ENCODE measurements at places on chromosomes 7 and 10. TPM values are rescaled to one million over a fixed set of nuclear protein-coding genes. Genes with fewer than 3 reads are reported as not detected.

The POM121 gene
- total RNA-seq, result 16.2 TPM

The TMEM213 gene
- total RNA-seq, result not detected

DNA sequence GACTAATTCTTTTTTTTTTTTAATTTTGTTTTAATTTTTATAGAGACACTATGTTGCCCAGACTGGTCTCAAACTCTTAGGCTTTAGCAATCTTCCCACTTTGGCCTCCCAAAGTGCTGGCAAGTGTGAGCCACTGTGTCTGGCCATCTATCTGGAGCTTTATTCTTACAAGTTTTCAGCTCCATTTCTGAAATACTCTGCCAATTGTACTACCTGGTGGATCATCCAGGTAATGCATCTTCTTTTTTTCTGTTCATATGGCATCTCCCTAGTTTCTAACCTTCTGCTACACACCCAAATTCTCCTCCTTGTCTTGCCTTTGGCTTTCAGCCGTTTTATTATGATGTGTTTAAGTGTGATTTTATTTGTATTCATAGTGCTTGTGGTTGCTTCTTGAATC is 40.2 kb downstream of the ZNF365 start:
- DNase-seq, result no peak

The UCMA gene
- not detected for total RNA-seq

- DNase-seq, result no peak
Observed at GRCh38 chr7:81491573-81491972, 278.3 kb downstream of the HGF start.

The JCAD gene
- total RNA-seq, result 23.5 TPM

DNA sequence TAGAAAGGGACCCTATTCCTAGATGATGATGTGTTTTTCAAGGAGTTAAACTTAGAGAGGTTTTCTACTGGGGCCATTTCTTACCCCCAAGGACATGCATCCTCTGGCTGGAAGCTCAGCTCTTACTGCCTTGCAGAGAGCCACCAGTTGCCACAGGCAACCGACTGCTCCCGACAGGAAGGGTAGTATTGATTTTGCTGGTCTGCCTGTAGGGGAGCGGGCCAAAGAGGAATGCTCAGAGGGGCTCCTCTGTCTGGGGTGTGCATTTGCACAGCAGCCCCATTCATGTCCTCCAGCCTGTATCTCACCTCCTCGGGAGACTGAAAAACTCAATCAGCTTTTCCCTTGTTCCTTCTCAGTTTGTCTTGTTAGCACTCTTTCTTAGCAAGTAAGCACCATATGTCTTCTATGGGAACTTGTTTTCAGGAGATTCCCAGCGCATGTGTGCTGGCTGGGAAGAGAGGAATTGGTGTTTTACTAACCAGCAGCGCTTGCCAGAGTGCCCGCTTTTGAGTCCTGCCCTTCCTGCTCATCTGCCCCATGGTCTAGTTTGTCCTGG is 739.0 kb upstream of the GALNT17 start:
- no peak for DNase-seq

The DLX6 gene
- total RNA-seq, result not detected

- peak; percentile 29 for DNase-seq
Observed at GRCh38 chr7:42071372-42072261, 165.4 kb downstream of the GLI3 start.

GRCh38 chr7:117683430-117684175 is 189.6 kb downstream of the CTTNBP2 start:
- DNase-seq, result no peak

- no peak for DNase-seq
Observed at GRCh38 chr7:72077786-72078185, 334.4 kb downstream of the CALN1 start.

DNA sequence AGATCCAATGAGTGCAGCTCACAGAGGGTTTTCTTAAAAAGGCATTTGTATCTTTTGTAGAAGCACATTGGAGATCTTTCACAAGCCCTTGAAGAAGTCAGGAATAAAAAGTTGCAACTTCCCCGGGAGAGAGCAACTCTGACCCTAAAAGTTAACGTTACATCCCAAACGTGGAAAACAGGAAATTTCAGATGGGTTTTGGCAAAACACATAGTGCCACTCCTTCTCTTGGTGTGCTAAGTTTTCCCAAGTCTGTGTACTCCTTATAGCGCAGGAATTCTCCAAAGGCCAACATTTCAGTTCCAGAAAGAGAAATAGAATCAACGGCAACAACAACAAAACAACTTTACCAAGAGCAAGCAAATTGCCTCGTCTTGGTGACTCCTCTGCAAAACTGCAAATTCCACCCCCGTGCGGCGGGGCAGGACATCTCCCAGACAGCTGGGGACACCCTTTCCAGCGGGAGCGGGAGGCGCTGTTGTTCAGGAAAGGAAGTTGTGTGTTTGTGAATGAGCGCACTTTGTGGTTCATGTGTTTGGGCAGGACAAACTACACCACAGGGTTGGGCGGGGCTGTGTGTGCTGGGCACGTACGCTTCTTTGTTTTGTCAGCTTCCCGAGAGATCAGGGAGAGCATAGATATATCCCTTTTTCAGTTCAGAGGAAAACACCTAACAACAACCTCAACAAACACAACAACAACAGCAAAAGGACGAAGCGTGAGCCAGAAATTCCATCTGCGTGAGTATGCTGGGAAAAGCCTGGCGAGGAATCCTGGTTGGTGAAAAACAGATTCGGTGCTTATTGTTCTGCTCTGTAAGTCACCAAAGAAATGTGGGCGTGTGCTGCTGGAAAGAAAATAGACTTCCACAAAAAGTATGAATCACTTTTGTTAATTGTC is 294.7 kb upstream of the PITRM1 start:
- peak; percentile 55 for DNase-seq

GRCh38 chr7:130154501-130155317 is 50.5 kb downstream of the TMEM209 start:
- DNase-seq, result peak; percentile 83

The MYH16 gene
- not detected for total RNA-seq

The CALCR gene
- 0.08 TPM for total RNA-seq

The ABCB1 gene
- 456 TPM for total RNA-seq

GRCh38 chr10:86003201-86003621 is 363.4 kb downstream of the GRID1 start:
- peak; percentile 27 for DNase-seq

DNA sequence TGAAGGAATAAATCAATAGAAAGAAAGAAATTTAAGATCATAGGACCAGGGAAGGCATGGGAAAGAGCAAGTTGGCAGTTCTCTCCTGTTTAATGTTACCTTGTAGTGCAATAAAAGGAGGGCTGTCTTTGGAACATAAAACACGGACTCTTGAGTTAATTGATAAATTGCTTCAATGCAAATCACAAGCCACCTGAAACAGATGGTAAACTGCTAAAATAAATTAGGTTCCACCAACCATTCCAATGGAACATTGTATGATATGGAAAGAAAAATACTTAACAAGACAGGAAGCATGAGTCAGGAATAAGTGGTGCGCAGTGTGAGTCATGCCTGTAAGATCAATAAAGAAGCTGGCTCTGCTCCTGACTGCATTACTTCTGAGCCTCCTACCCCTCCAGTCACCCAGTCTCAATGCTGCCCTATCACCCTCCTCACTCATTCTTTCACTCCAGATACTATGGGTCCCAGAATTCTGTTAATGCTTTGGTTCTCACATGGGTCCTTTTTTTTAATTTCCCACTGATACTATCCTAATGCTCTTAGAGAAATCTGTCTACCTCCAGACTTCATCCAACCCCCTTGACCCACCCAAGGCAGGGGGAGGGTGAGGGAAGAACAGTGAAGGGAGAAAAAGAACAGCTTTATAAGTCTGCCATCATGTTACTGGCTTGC is 78.9 kb downstream of the LRRC17 start:
- DNase-seq, result peak; percentile 67

DNA sequence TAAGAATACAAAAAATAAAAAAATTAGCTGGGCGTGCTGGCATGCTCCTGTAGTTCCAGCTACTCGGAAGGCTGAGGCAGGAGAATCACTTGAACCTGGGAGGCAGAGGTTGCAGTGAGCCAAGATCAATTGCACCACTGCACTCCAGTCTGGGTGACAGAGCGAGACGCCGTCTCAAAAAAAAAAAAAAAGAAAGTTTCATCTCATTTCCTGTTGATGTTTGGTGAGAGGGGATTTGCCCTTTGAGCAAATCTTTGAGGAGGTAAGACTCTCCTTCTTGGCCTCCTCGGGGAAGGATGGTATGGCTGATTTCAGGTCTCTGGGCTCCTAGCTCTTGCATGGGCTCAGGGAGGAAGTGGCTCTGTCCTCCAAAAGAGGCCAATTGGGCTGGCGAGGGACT is 3.6 kb upstream of the GRID2IP start:
- DNase-seq, result no peak

DNA sequence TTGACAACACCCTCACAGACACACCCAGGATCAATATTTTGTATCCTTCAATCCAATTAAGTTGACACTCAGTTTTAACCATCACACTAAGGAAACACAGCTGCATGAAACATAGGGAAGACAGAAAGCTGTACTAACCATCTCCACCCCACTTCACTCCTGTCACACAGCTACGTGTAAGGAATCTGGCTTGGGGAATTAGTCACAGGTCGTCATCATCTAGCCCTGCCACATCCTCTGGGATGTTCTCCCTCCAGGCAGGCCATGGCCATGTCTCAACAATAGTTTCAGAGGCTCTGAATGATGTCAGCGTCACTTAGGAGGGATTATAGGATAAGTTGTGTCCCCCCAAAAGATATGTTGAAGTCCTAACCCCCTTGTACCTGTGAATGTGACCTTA is 10.8 kb upstream of the SEMA3C start:
- DNase-seq, result no peak

DNA sequence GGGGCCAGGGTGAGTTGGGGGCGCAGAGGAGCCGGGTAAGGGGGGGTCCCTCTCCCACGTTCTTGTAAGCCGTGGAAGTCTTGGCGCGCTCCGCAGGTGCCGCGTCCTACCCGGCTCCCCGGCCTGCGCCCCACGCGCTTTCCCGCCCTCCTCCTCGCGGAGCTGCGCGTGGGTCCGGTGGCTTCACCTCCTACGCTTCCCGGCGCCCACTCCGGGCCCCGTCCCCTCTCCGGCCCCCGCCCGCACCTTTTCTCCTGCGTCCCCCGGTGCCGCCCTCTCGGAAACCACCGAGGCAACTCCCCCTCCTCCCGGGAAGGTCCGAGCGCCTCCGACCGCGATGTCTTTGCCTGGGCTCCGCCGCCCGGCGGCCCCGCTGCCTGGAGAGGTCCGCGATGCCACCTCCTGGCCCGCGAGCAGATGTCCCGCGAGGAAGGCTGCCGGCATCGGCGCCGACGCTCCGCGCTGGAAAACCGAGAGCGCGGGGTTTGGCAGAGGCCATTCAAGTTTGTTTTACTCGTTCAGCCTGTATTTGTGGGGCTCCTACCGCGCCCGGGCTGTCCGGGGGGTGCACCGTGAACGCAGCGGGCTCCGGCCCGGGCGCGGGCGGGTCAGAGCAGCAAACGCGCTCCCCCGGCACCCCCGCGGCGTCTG is 2.4 kb upstream of the NKX6-2 start:
- no peak for DNase-seq

GRCh38 chr7:149475121-149476045 is 14.5 kb upstream of the ZNF777 start:
- no peak for DNase-seq

- DNase-seq, result peak; percentile 27
Observed at GRCh38 chr7:139855498-139856270, 26.6 kb downstream of the TBXAS1 start.

The SLC26A5 gene
- 0.42 TPM for total RNA-seq

- DNase-seq, result no peak
Observed at GRCh38 chr7:83096065-83096580, 66.6 kb downstream of the PCLO start.

DNA sequence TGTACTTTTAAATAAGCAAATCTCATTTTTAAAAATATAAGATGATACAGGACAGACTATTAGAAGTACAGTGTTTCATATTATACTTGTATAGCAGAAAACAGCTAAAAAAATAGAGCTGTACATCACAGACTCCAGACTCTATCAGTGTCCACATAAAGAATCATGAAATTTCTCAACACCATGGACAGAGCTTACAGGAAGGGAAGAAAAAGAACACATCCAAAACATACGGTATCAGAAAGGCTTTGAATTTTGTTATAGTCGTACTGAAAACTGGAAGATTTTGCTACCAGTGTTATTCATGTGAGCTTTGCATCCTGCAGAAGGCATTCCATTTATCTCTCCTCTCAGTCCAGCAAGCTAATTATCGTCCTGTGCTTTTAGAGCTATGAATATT is 183.2 kb upstream of the PTPRZ1 start:
- no peak for DNase-seq

The NUTM2A gene
- 0.42 TPM for total RNA-seq

- no peak for DNase-seq
Observed at GRCh38 chr10:132300582-132300981, 7.2 kb downstream of the STK32C start.

DNA sequence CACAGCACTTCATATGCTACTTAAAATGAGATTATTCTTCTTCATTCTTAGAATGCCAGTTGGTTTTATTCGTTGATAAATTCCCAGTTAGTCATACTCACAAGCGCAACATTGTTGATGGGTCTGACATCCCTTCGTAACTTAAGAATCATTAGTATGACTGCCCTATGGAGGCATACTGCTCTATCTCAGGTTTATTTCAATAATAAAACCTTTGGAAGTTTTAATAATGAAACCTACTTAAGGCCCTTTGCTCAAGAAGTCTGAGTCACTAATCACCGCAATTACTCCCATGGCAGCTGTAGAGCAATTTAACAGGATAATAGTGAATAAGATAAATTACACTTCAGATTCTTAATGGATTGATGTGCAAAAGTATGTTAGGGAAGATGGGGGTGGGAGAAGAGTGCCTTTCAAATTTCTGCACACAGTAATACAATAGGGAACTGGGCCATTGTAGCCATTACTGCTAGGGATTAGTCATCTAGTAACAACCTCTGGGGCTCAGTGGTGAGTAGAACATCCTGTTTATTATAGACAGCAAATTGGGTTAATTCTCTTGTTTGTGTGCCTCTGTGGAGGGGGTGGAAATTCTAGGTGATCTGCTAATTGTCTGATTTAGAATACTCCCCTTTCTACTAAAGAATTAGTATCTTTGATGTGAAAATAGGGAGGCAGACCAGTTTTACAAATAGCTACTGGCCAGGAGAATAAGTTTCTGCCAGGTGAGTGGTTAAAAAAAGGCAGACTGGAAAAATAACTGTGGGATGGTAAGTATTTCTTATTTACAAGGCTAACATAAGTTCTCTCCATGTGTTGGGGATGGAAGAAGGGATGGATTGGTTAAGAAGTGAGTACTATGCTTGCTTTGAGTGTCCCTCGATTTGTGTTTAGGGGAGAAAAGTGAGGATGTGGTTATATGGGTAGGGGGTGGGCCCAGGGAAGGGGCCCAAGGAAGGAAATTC is 74.5 kb upstream of the VKORC1L1 start:
- DNase-seq, result no peak

Data from adrenal gland (tissue), 19 donors.